ENCODE measurements at places on chromosomes 4 and X.

DNA sequence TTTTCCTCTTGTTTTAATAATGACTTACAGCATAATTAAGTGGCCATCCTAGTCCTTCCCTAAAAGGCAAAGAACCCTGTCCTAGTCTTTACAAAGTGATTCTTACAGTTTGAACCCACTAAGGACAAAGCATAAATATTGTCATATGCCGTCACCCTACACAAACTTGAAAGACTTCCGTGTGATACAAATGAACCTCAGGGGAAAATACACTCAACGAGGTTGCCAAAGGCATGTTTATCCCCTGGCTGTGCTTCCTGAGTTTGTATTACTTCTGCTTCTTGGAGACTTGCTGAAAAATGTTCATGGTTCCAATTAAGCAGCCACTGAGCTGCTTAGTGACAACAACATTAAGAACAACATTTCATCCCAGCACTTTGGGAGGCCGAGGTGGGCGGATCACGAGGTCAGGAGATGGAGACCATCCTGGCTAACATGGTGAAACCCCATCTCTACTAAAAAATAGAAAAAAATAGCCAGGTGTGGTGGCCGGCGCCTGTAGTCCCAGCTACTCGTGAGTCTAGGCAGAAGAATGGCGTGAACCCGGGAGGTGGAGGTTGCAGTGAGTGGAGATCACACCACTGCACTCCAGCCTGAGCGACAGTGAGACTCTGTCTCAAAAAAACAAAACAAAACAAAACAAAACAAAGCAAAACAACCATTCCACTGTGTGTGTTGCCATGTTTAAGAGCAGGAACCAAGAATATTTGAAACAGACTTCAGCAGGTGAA, 16.2 kb downstream of the RASSF6 start:
- DNase-seq, result no peak

- DNase-seq, result peak; percentile 0
Measured at GRCh38 chrX:150680974-150681373, 12.2 kb upstream of the MTMR1 start.

DNA sequence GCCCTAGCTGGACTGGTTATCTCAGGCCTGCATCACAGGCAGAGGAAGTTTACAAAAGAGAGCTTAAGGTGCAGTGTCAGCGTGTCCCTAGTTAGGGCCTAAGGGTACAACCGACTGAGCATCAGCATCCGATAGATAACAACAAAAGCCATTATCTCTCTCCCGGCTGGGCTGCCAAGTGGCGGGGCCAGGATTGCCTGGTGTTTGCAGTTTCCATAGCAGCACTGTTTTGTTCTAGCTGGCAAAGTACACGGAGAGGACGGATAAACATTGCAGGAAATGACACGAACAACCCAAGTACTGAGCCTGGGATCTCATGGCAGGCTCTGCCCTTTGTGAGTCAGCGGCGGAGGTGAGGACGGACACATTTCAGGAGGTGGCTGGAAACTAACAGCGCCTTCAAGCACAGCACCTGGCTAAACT, 104.7 kb upstream of the NOCT start:
- peak; percentile 77 for DNase-seq

DNA sequence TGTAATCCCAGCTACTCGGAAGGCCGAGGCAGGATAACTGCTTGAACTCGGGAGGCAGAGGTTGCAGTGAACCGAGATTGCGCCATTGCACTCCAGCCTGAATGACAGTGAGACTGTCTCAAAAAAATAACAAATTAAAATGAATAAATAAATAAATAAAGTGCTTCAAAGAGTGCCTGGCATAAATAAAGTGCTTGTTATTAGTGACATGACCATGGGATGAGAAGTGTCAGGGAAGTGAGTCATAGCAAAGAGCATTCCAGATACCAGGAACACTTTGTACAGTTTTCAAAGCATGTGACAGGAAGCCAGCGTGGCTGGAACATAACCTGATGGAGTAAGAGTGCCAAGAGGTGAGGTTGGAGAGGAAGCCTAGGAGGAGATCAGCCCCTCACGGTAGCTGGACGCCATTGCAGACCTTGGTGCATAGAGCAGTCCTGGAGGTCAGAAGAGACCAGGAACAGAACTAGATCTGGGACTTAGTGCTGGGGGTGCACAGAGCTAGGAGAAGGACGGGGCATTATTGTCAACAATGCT, 6.0 kb upstream of the WDR13 start:
- DNase-seq, result no peak

GRCh38 chr4:158965226-158965625, 137.7 kb upstream of the RAPGEF2 start:
- no peak for DNase-seq

DNA sequence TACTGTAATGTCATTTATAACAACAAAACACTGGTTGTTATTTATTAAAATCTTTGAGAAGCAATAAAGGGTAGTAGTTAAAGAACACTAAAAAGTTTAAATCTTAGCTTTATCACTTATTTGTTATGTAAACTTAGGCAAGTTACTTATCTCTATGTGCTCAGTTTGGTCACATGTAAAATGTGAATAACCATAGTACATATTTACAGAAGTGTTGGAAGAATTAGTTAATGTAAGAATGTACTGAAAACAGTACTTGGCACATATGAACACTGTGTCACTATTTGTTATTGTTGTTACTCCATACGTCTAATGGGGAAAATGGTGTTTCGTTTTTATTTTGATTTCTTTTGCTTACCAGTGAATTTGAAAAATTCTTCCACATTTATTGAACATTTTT, 9.1 kb downstream of the NEK1 start:
- no peak for DNase-seq

GRCh38 chr4:27616166-27616565, 755.5 kb downstream of the STIM2 start:
- DNase-seq, result no peak

DNA sequence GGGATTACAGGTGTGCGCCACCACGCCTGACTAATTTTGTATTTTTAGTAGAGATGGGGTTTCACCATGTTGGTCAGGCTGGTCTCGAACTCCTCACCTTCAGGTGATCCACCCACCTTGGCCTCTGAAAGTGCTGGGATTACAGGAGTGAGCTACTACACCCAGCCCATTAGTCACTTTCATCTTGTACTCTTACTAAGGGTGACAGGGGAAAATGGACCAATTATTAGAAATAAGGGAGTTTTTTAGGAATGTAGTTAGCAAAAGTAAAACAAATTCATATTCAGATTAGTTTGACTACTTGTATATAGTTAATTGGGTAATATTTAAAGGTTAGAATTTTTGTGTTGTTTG, 26.1 kb downstream of the SMARCA5 start:
- DNase-seq, result no peak

DNA sequence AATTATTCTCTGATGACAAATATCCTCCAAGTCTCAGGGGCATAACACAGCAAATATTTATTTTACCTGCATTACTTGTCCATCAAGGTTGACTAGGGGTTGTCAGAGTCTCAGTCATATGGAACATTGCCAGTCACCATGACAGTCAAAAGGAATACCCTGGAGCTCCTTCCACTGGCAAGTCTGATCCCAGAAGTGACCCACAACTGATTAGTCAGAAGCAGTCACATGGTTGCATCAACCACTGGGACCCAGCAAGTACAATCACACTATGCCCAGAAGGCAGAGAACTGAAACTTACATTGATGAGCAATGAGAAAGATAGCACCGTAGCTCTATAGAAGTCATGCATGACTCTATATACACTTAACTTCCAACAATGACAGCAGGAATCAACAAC, 41.9 kb upstream of the SOD3 start:
- no peak for DNase-seq

- no peak for DNase-seq
Measured at GRCh38 chrX:149611623-149612175, 16.6 kb upstream of the HSFX2 start.

GRCh38 chr4:101355246-101355645, 7.9 kb upstream of the PPP3CA start:
- no peak for DNase-seq

DNA sequence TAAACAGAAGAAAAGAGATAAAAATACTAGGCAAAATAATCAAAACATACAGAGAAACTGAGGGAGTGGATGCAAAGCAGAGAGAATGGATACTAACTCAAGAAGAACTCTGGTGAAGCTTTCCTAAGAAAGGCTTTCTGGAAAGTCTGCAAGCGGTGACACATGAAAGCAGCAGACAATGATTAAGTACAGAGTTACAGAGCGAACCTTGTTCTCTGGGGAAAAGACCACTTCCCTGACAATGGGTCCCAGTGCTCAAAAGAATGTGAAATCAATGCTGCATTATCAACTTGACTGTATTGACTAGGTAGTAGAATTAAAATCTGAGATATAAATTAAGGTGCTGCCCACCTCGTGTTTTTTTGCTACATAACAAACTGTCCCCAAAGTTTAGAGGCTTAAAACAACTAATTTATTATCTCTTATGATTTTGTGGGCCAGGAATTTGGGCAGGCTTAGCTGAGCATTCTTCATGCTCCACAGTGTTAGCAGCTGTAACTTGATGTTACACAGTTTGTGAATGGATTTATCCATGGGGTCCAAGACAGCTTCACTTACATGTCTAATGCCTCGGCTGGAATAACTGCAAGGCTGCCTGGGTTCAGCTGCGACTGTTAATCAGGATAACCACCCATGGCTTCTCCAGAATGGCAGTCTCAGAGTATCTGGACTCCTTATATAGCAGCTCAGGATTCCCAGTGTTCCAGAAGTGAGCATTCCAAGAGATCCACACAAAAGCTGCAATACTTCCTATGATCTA, 106.9 kb upstream of the INPP4B start:
- no peak for DNase-seq

DNA sequence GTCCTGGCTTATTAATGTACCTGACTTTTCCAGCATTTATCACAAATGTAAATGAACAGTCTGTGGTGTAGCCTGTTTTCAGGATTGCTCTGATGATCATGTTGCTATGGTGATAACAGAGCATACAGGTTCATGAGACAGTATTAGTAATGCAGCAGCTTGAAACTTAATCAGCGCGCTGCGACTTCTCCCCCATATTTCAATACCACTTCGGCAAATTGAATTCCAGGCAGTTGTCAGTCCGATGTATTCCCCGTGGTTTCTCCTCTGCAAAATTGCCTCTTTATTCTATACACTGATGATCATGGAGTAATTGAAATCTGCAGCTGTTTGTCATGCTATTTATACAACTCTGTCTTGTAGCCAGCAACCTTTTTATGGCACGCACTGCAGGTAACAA, 239.3 kb downstream of the C4orf33 start:
- DNase-seq, result no peak

GRCh38 chr4:27428661-27429060, 568.0 kb downstream of the STIM2 start:
- DNase-seq, result no peak

DNA sequence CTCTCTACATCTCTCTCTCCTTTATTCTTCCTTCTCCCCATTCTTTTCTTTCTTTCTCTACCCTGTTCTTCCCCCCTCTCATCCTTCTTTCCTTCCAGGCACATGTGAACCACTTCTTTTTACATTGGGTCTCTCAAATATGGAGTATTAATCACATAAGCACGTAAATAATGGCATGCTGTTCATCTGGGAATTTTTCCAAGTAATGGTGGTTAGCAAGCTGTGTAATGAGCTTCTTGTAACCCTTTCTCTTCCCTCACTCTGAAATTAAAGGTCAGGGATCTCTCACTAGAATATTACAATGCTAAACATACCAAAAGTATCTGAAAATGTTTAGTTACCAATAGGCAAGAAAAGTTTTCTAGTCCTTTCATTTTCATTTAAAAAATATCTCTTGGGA, 239.9 kb upstream of the TEX13A start:
- DNase-seq, result no peak

DNA sequence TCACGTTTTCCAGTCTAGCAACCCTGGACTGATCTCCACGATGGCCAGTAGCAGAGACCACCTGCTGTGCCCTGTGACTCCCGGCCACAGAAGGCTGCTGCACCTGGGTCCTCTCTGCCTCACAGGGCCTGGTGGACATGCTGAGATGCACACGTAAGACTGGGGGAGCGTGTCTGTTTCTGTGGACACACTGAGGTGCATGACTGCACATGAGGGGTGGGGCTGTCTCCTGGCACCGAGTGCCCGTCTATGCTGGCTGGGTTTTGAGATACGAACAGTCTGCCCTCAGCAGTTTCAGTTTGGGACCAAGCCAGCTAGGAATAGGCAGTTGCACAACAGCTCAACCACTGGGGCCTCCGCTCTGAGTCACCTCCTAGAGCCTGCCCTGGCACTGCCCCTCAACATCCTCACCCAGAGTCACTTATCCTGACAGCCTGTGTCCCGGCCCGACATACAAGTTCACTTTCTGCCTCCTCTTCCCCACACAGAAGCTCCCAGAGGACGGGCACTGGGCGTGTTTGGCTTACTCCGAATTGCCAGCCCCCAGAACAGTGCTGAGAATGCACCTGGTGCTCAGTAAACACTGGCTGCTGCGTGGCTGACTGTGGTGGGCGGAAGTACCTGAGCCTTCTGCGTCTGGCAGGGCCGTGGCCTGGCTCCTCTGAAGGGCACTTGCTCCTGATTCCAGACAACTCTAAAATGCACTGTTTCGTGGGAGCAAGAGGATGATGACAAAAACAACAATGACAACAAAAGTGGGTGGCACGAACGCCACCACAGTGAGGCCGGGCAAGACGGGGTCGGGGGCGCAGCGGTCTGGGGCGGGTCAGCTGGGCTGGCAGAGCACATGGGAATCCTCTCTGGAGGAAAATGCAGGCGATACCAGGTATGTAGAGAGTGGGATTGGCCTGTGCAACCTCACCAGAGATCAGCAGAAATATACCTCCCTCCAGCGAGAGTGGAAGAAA, 30.9 kb downstream of the RNF212 start:
- DNase-seq, result no peak

GRCh38 chr4:111268769-111269414, 646.0 kb upstream of the PITX2 start:
- DNase-seq, result no peak

- DNase-seq, result no peak
Measured at GRCh38 chr4:183823434-183823833, 81.7 kb upstream of the STOX2 start.

GRCh38 chr4:39947417-39947816, 30.3 kb downstream of the PDS5A start:
- no peak for DNase-seq

GRCh38 chr4:63505714-63506460, 903.4 kb downstream of the TECRL start:
- no peak for DNase-seq

- no peak for DNase-seq
Measured at GRCh38 chr4:160373911-160374310, 1271.0 kb downstream of the RAPGEF2 start.

DNA sequence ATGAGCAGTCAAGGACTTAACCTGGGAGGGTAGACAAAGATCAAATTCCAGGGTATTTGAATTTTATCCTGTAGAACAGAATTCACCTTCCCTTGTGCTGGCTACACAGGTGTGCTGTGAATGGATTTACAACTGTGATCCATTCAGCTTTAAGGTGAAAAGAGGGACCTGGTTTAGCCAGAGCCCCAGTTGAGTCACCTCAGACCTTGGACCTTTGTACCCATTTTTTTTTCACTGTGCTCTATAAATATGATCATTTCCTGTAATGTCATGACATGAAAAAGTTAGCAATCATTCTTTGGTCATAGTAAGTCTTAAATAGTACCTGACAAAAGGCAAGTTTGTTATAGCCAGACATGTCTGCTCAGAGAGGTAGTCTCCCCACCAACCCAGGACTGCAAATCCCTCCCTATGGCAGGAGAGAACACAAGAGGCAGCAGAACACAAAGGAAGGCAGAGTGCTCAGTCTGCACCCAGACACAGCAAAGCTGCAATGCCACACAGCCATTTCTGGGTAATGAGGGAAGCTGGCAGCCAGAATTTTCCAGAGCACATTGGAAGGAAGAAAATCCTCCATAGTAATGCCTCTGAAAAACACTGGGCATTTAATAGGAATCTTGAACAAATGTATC, 77.9 kb downstream of the CXXC4 start:
- DNase-seq, result no peak

- DNase-seq, result no peak
Measured at GRCh38 chr4:175413561-175413960, 398.5 kb downstream of the GPM6A start.
